H4 (cell line): ENCODE measurements at places on chromosomes 5 and 9. TPM values are rescaled to one million over a fixed set of nuclear protein-coding genes. Genes with fewer than 3 reads are reported as not detected.
A peak's percentile ranks its signal among the peaks of the same experiment; 100 is the strongest.

DNA sequence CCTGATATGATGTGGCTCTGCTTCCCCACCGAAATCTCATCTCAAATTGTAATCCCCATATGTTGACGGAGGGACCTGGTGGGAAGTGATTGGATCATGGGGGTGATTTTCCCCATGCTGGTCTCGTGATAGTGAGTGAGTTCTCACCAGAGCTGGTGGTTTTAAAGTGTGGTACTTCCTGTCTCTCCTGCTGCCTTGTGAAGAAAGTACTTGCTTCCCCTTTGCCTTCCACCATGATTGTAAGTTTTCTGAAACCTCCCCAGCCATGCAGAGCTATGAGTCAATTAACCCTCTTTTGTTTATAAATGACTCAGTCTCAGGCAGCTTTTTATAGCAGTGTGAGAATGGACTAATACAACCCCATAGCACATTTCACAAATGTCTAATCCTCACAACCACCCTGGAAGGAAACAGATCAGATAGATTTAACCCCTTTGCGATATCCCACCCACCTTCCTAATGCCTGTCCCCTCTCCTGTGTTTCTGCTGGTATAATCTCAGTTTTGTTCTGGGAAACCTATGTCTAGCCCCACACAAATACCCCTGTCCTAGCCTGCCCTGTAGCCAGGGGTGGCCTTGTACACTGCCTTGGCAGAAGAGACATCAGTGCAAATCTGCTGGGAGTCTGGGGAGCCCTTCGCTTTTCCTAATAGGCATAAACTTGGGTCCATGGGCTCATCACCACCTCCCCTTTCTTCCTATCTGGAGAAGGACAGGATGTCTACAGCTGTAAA lies 157.0 kb upstream of the RAI14 start:
- peak; percentile 86 for DNase-seq

DNA sequence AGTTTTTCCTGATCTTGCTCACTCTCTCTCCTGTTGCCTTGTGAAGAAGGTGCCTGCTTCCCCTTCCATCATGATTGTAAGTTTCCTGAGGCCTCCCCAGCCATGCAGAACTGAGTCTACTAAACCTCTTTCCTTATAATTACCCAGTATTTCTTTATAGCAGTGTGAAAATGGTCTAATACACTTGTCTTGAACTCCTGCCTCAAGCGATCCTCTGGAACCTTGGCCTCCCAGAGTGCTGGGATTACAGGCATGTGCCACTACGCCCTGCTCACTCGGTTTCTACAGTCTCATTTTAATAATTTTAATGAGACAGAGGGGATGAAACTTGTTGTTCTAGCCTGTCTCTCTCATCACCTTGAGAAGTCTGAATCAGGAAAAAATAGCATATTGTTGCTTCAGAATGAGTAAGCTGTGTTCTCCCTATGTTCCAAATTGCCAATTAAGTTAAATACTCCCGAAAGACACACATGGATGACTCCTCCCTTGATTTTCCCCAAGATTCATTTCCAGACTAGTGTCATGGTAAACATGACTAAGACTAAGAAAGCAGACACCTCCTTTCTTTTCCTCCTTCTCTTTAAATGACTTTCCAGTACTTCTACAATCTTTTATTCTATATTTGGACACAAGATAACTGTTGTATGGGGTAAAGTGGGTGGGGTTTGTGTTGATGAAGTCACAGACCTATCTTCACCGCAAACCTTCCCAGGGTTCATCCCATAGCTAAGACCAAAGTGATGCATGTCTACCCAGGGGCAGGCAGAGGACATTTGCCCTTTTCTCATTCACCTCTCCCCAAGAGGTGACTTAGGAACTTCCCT lies 7.8 kb upstream of the DNAJC18 start:
- DNase-seq = no peak

GRCh38 chr9:115691693-115692092 lies 461.9 kb upstream of the PAPPA start:
- DNase-seq = peak; percentile 33

DNA sequence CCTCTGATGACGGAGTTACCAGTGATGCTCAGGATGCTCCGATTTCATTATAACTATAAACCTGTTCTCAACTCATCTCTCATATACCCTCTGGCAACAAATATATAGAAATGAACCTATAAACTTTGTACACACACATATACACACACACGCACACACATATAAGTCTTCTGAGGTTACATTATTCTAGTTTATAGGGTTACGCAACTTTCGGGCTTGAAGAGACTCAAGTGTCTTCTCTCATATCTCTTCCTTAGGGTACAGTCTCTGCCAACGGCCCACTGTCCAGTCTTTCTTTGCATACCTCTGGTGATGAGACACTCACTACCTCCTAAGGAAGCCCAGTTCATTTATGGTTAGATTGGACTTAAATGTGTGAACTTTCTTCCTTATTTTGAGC lies 69.4 kb upstream of the TBC1D2 start:
- DNase-seq = no peak

DNA sequence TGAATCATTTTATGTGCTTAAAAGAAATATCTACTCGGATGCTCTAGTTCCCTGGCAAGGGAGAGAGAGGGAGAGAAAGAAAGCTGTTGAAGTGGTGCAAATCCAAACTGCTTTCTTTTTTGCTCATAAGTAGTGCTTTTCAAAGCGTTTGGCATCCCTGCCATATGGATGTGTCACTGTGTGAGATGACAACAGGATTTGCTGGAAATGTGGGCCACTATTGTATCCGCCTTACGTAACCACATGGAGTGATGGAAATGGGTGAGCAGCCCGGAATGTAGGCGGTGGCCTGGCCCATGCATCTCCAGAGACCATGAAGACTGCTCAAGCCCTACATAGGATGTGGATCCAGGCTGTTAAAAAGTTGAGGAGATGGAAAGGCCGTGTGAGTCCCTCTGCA lies 30.8 kb downstream of the TJP2 start:
- DNase-seq = peak; percentile 29

GRCh38 chr5:99004960-99005359 lies 76.2 kb upstream of the CHD1 start:
- DNase-seq = no peak

The PDZD2 gene
- total RNA-seq = 1.2 TPM in 2 replicates

DNA sequence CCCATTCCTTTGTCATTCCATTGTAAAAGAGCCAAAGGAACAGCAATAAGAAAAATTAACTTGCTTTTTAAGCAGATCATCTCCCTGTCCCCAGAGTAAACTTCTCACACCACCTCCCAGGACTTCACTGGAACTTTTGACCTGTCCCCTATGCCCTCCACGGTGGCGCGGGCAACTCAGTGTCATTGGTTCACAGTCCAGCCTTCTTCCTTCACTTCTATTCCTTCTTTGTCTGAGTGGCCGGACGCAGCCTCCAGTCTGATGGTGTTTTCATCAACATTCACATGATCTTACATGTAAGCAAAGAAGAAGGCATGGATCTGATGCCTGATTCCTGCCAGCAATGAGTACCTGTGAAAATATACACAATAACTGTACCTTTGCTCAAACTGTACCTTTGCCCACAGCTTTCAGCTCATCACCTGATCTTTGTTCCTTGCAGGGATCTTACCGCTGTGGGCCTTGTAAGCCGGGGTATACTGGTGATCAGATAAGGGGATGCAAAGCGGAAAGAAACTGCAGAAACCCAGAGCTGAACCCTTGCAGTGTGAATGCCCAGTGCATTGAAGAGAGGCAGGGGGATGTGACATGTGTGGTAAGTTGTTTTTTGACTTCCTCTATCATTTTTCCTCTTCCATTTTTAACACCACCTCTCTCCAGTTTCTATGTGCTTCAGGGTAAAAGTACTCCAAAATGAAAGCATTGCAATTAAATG lies 32.5 kb downstream of the THBS4 start:
- DNase-seq = no peak

The CAVIN4 gene
- 0.37 and 0.60 TPM in 2 replicates for total RNA-seq

The PCDHA8 gene
- total RNA-seq = 0.04 and 0.17 TPM in 2 replicates

- peak; percentile 44 for DNase-seq
Measured at GRCh38 chr5:136374003-136374402, 8.7 kb upstream of the TRPC7 start.

DNA sequence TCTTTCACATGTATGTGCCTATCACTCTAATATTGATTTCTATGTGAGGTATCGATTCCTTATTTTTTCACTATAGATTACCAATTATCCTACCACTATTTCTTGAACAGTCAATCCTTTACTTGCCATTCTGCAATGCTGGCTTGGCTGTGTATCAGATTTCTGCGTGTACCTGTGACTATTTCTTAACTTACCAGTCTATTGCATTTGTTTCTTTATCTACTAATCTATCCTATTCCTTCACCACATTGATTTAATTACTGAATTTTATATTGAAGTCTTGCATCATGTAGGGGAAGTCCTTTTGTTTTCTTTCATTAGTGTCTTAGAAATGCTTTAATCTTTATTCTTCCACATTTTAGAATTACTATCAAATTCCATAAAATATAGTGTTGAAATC lies 684.8 kb downstream of the LRRC70 start:
- no peak for DNase-seq

GRCh38 chr5:107104040-107104995 lies 566.4 kb downstream of the EFNA5 start:
- DNase-seq = no peak

GRCh38 chr5:181164076-181164952 lies 16.9 kb downstream of the OR2V2 start:
- DNase-seq = no peak

GRCh38 chr9:3237121-3237520 lies 288.7 kb downstream of the RFX3 start:
- DNase-seq = no peak

The FAM153A gene
- 0.02 TPM in 1 of 2 replicates, not detected in the other for total RNA-seq

The SELENOP gene
- 64.2 and 68.9 TPM in 2 replicates for total RNA-seq

The LRRC19 gene
- not detected in 2 replicates for total RNA-seq

DNA sequence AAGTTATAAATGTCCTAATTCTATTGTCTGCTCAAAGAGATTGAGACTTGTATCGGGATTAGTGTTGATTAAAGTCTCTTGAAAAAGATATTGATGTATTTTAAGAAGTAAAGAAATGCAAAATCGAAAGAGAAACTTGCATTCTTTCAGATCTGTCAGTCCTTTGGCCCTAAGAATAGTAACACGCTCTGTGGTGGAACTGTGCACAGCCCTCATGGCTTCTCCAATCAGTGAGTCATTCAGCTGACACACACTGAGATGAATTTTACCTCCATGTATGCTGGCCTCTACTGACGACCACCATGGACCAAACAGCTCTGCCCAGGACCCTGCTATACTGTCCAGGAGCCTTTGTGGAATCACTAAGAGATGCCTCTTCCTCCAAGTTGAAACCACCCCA lies 232.4 kb downstream of the ESM1 start:
- peak; percentile 34 for DNase-seq

- DNase-seq = no peak
Measured at GRCh38 chr5:10522224-10522611, 41.7 kb upstream of the ANKRD33B start.

- no peak for DNase-seq
Measured at GRCh38 chr5:9398227-9398626, 147.6 kb downstream of the SEMA5A start.

GRCh38 chr5:39194466-39195136 lies 24.8 kb downstream of the FYB1 start:
- DNase-seq = peak; percentile 54

GRCh38 chr9:97668485-97668884 lies 28.7 kb downstream of the XPA start:
- no peak for DNase-seq

The PPP6C gene
- 53.8 and 54.8 TPM in 2 replicates for total RNA-seq

GRCh38 chr5:43037636-43038495 lies 2.3 kb downstream of the ANXA2R start:
- DNase-seq = peak; percentile 91

- no peak for DNase-seq
Measured at GRCh38 chr9:10095208-10095607, 517.6 kb downstream of the PTPRD start.

GRCh38 chr5:15680455-15680854 lies 180.5 kb downstream of the FBXL7 start:
- no peak for DNase-seq

DNA sequence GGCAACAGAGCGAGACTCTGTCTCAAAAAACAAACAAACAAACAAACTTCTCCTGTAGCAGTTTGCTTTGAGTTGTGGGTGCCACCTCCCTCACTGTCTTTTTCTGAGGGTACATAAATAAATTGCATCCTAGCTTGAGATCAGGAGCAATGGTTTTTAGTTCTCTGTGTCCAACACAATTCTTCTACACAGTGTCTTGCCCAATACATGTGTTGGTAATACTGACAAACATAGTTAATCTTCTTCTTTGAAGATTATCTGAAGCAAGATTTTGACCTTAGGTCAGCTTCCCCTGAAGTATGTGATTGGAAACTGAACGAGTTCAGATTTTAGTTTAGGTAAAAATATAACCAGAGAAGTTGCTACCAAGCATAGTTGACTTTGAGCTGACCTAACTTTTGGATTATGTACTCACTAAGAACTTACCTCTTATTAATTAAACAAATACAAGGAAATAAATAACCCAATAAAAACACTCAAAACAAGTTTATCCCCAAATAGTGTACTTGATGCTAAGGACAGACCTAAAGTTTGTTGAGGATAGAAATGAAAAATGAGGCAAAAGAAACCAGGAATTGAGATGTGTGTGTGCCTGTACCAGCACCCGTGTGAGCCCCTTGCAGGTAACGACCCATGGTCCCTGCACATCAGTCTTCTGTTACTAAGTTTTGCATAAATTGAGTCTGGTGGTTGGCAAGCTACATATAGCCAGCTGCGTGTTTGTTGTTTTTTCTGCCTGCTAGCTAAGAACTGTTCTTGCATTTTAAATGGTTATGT lies 16.2 kb downstream of the TJP2 start:
- no peak for DNase-seq

DNA sequence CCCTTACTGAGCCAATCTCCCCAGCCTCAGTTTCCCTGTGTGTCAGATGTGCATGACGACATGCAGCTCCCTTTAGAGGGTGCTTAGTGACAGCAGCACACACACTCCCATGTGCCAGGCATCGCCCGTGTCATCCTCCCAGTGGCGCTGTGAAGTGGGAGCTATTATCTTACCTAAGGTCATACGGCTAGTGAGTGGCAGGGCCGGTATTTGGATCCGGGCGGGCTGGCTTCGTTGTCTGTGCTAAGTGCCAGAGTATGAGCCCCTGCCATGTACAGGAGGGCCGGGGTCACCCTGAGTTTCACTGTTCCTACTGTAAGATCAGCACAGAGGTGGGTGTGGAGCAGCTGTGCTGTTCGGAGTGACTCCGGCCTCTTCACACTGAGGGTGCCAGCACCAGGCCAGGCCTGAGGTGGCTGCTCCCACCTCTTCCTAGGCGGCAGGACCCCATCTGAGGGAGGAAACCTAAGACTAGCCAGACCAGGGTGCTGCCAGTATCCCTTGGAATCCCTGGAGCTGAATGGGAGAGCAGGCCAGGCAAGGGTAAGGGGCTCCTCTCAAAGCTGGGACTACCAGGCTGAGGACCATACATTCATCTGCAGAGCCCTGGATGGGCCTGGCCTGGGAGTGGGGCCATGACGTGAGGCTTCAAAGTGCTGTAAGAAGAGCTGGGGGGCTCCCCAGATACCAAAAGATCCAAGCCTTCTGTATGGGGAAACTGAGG lies 22.5 kb downstream of the AQP7 start:
- no peak for DNase-seq
